ENCODE measurements at places on chromosomes 7 and 10.

DNA sequence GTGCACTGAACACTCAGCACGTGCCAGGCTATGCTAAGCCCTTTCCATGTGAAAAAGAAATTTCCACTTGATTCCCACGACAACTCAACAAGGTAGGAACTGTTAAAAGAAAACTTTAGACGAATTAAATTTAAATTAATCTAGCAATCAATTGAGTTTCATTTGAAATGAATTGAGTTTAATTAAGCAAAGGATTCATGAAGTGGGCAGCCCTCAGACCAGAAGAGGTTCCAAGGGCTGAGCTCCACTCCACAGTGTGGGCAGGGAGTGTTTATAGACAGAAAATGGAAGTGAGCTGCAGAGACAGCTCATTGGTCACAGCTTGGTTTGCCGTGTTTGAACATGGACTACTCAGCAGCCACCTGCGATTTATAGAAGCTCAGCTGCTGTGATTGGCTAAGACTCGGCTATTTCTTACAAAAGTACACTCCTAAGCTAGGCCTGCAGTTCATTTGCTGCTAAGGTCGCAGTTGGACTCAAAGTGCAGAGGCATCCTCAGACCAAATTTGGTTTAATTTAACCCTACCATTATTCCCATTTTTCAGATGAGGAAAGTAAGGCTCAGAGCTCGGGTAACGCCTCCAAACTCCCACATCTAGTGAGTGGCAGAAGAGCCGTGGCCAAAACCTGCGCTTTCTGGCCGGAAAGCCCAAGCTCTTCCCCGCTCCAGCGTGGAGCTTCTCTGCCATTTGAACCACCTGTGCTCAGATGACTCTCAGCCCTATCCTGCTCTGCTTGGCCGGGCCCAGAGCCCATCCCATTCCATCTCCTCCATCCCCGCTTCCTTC is 24.9 kb downstream of the CALML3 start:
- no peak for DNase-seq

GRCh38 chr7:74025146-74025545 is 2.8 kb upstream of the ELN start:
- DNase-seq = no peak

DNA sequence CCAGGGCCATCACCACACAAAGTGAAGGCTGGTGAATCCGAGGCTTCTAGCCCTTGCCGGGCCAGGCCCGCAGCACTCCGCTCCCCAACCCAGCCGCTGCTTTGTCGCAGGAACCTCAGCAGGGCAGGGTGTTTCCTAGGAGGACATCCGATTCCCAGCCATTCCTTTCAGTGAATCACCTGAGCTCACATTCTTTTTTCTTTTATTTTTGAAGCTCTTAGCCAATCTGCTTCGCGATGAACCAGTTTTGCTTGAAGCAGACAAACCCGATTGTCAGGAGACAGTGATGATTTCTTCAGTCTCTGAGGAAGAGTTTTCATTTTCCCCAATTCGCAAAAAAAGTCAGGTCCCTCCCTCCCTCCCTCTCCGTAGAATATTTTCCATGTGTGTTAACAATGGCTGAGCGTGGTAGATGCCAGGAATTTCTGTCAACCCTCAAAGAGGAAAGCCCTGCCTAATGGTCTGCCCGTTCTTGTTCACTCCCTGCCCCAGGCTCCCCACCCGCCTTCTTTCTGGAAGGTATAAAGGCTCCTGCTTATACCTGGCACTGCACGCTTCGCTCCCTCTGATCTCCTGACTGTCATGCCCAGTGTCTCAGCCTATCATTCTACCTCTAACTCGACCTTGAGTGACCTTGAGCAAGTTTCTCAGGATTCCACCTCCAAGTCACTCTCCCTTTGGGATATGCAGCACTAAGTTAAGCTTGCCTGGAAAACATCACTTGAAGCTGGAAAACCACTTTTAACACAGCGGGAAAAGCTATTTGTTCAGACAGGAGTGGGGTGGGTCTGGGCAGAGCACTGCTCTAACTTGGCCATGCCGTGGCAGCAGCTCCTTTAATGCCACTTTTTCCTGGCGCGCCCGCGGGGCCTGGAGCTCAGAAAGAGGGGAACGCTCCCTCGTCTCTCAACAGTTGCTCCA is 35.1 kb downstream of the EGFR start:
- DNase-seq = no peak

- no peak for DNase-seq
These were observed 167.6 kb upstream of the FRMD4A start for GRCh38 chr10:14498326-14498725.

GRCh38 chr7:97580205-97580604 is 151.7 kb upstream of the TAC1 start:
- DNase-seq = no peak

GRCh38 chr7:11005202-11005601 is 31.5 kb downstream of the PHF14 start:
- DNase-seq = no peak

DNA sequence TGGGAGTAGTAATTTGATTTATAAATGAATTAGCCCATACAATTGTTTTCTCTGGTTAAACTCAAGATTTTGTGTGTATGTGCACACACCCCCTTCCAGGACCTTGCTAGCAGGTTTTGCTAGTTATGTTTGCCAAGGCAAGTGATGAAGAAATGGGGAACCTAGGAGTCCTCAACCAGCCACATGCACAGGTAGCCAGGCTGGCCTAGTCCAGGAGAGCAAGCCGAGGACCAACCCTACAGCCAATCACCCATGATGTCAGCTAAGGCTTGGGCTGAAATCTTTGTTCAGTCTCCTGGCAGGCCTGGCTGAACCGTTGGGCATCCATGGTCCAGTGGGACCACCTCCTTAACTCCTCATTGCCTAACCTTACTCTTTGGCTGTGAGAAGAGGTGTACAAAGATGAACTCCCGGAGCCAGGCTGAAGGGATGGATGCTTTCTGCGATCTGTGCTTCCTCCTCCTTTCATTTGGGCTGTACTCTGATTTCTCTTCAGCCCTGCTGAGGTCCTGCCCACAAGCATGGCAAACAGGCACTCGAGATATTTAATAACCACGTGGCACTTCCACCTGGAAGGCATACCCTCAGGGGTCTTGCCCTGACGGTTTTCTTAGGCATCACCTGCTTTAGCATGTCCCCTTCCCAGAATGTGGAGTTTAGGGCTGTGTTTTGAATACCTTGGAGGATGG is 22.1 kb downstream of the HNRNPA2B1 start:
- no peak for DNase-seq

DNA sequence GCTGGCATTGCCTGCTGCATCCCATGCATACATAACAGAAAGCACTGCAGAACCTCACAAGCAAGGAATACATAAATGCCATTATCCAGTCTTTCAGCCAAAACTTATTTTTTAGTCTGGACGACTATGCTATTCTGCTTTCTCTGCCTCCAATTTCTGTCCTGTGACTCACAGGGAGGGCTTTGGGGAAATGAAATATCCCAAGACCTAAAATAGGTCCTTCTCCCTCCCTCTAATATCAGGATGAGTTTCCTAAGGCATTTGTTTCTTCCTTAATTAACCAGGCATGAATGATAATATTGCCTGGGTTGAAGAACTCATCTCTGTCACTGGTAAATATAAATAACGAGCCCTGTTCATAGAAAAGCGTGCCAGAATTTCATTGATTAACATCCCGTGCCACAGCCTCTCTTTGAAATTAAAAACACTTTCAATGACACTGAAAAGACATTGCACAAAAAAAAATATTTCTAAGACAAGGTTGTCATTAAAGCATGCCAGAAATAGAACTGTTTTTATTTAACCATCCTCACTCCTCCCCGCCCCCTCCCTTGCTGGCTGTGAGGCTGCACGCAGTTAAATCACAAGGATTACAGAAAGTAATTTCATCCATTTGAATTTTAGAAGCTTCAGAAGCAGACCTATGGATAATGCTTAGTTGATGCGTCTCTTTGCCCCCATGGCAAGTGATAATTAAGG is 103.0 kb upstream of the ANKRD1 start:
- DNase-seq = no peak

- peak; percentile 85 for DNase-seq
These were observed 3.7 kb upstream of the MCU start for GRCh38 chr10:72688208-72688651.

All from fibroblast of pulmonary artery (primary cell).